ENCODE measurements at places on chromosomes 2 and 18.

DNA sequence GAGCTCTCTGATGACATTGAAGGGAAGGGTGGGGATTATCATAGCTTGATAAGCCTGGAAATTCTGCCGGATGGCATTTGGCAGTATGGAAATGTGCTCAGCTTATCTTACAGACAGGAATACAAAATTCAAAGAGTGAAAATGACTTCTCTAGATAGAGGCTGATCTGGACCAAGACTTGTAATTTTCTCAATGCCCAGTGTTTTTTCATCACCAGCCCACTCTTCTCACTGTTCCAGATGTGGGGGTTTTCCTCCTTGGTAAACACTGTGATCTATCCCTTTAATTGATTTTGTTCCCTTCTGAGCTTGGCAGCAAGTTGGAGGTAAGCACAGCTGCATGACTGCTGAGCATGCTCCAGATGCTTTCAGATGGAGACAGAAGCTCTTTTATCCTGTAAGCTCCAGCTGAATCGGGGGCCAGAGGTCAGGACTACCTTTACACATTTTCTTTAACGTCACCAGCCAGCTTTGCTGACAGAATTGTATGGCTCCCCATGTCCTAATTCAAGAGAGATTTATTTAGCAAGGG lies 287.4 kb upstream of the TCF4 start:
- H3K27ac ChIP-seq: no peak overlapping the region
- H3K4me1 ChIP-seq: peaks cover 5% of the 10 kb centered on the region
- no peak overlapping the region for H3K4me3 ChIP-seq
- peaks cover 1% of the 10 kb centered on the region for H3K27me3 ChIP-seq
- DNase-seq: no peak
- no peaks in the 10 kb centered on the region for H3K36me3 ChIP-seq

DNA sequence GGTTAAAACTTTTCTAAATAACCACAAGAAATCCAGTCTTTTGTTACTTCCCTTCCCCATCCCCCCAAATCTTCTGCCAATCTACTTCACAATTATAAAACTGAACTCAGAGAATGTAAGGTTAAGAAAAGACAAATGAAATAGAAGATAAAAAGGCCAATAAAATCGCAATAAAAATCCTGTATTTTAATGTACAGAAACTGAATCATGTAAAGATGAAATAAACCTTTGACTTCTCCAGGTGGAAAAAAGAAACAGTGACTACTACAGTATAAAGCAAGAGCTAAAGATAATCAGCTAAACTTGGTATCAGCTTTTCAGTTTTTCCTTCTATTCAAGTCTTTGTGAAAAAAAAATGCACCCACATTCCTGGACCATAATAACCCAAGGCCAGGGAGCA lies 1.7 kb downstream of the SYT4 start:
- H3K36me3 ChIP-seq: no peaks in the 10 kb centered on the region
- H3K27ac ChIP-seq: no peak overlapping the region
- H3K27me3 ChIP-seq: peaks cover 3% of the 10 kb centered on the region
- DNase-seq: no peak
- no peak overlapping the region for H3K4me3 ChIP-seq

- no peak for DNase-seq
- H3K27ac ChIP-seq: no peak overlapping the region
- no peaks in the 10 kb centered on the region for H3K36me3 ChIP-seq
Measured at GRCh38 chr2:11691076-11691660, 21.2 kb upstream of the NTSR2 start.

DNA sequence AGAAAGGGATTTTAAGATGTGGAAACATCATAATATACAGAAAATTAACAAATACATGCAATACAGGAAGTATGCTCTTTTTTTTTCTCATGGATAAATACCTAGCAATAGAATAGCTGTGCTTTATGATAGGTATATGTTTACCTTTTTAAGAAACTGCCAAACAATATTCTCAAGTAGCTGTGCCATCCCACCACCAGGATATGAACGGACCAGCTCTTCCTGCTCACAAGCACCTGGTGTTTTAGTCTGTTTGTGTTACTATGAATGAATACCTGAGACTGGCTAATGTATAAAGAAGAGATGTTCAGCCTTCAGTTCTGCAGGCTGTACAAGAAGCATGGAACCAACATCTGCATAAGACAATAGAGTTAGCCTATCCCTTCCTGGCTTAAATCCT lies 19.9 kb upstream of the UGT1A8 start:
- H3K36me3 ChIP-seq: no peaks in the 10 kb centered on the region
- H3K4me3 ChIP-seq: no peak overlapping the region
- peaks cover 9% of the 10 kb centered on the region for H3K4me1 ChIP-seq
- no peak for DNase-seq

DNA sequence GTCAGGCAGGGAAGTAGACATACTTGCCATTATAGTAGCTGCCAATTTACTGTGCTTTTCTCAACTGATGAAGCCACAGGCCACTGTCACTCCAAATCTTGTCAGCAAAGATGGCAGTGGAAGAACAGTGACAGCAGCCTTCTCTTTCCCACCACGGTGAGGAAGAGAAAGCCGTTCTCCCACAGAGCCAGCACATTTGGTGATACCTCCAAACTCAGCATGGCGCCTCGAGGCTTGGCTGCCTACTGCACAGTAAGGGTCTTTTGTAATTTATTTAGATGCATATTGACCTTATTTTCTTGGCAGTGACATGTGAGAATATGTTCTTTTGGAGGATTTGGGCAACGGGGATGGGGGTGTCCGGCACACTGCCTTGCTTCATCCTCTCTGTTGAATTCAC lies 117.2 kb upstream of the CDH20 start:
- no peak overlapping the region for H3K4me3 ChIP-seq
- H3K4me1 ChIP-seq: no peaks in the 10 kb centered on the region
- no peak for DNase-seq

DNA sequence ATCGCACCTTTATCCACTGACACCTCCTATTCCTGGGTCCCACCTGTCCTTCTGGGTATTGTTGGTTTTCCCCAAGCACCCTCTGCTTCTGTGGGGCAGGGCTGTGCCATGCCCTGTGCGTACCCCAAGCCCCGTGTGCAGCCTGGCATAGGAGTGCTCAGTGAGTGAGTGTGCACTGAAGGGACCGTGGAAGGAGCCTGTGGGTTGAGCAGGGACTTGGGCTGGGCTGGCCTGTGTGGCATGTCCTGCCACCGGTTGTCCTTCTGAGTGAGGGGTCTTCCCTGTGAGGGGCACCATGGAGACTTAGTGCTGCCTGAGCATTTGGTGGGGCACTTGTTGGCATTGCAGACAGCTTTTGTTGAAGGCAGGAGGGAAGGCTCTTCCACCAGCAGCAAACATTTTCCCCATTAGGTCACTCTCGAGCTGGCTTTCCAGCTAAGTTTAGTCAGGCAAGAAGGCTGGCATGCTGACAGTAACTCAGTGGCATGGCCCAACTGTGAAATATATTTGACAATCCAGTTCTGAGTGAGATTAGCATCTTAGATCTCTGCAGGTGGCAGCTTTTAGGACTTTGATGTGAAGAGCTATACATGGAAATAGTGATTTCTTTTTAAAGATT lies 64.7 kb downstream of the LPIN1 start:
- no peak for DNase-seq
- H3K27ac ChIP-seq: no peak overlapping the region

GRCh38 chr2:129777762-129778583 lies 201.5 kb upstream of the RAB6C start:
- no peaks in the 10 kb centered on the region for H3K36me3 ChIP-seq
- no peak for DNase-seq
- no peak overlapping the region for H3K27ac ChIP-seq
- no peaks in the 10 kb centered on the region for H3K4me1 ChIP-seq
- no peak overlapping the region for H3K4me3 ChIP-seq

- H3K4me1 ChIP-seq: no peaks in the 10 kb centered on the region
- no peaks in the 10 kb centered on the region for H3K36me3 ChIP-seq
- DNase-seq: no peak
- no peak overlapping the region for H3K4me3 ChIP-seq
- H3K27me3 ChIP-seq: no peaks in the 10 kb centered on the region
Measured at GRCh38 chr18:33700513-33700976, 122.5 kb downstream of the ASXL3 start.

- H3K4me3 ChIP-seq: peak overlapping the region; percentile 92
- H3K36me3 ChIP-seq: peaks cover 35% of the 10 kb centered on the region
- peak overlapping the region; percentile 84 for H3K27ac ChIP-seq
- no peak for DNase-seq
- no peaks in the 10 kb centered on the region for H3K27me3 ChIP-seq
Measured at GRCh38 chr18:47150824-47151366, 595 bp upstream of the HDHD2 start.

DNA sequence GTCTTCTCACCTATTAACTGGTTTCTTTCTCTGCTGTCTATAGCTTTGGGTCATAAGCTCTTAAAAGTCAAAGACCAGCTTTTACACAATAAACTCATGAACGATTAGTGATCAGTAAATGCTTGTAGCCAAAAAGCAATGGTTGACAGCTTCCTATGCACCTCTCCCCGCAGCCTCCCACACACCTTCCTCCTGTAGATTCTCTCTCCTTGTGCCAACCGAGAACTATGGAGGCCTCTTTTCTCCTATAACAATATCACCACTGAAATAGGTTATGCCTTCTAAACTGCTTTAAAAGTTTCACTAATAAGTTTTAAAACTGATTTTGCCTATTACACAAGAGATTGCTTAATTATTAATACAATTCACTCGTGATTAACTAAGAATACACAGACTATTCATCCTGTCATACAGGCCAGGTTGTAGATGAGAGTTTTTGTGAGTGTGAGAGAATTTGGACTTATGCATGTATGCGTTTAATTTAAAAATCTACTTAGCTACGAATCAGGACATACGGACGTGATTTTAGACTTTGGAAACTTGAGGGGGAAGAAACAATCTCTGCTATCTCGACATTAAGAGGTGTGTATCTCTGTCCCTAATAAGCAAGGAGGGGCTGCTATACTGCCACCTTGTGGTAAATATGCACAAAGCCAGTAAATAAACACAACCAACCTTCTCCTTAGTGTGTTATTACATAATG lies 229.1 kb upstream of the RBBP8 start:
- H3K36me3 ChIP-seq: no peaks in the 10 kb centered on the region
- DNase-seq: no peak
- no peaks in the 10 kb centered on the region for H3K4me1 ChIP-seq
- H3K27me3 ChIP-seq: peaks cover 6% of the 10 kb centered on the region

DNA sequence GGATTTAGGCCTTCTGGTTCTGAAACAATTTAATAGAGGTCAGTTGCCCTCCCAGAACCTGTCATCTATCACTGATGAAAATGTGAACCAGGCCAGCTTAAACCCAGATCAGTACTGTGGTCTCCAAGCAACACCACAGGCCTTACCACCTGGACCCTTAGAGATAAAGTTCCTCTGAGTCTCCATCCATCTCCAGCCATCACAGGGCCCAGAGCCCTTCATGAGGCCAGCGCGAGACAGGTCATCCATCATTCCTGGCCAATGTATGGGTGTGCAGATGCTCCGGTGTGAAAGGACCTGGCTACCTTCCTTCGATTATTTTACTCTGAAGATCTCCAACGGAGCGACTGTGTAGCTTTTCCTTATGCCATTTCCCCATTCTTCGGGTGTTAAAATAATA lies 322.7 kb upstream of the SOX11 start:
- no peaks in the 10 kb centered on the region for H3K27me3 ChIP-seq
- no peak for DNase-seq
- H3K27ac ChIP-seq: no peak overlapping the region
- no peaks in the 10 kb centered on the region for H3K4me1 ChIP-seq
- H3K4me3 ChIP-seq: no peak overlapping the region

DNA sequence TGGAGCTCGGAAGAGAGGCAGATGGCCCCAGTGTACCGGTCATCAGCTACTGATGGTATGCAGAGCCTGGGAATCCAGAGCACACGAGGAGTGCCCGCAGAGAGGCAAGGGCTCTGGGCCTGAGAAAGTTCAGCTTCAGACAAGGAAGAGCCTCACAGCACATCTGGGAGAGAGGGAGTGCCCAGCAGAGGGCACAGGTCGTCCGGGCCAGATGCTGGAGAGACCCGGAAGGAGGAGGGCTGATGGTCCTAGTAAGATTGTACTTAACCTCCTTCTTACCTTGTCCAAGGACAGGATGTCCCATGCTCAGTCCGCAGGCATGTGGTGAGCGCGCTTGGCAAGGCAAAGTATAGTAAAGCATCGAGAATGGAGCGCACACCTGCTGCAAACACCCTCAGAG lies 24.4 kb upstream of the CHMP1B start:
- H3K36me3 ChIP-seq: no peaks in the 10 kb centered on the region
- H3K4me1 ChIP-seq: no peaks in the 10 kb centered on the region
- no peak overlapping the region for H3K27ac ChIP-seq
- H3K27me3 ChIP-seq: peaks cover 3% of the 10 kb centered on the region
- no peak for DNase-seq
- H3K4me3 ChIP-seq: no peak overlapping the region

GRCh38 chr2:110731064-110731463 lies 1.3 kb upstream of the ACOXL start:
- H3K4me1 ChIP-seq: peaks cover 19% of the 10 kb centered on the region
- H3K27me3 ChIP-seq: peaks cover 52% of the 10 kb centered on the region

DNA sequence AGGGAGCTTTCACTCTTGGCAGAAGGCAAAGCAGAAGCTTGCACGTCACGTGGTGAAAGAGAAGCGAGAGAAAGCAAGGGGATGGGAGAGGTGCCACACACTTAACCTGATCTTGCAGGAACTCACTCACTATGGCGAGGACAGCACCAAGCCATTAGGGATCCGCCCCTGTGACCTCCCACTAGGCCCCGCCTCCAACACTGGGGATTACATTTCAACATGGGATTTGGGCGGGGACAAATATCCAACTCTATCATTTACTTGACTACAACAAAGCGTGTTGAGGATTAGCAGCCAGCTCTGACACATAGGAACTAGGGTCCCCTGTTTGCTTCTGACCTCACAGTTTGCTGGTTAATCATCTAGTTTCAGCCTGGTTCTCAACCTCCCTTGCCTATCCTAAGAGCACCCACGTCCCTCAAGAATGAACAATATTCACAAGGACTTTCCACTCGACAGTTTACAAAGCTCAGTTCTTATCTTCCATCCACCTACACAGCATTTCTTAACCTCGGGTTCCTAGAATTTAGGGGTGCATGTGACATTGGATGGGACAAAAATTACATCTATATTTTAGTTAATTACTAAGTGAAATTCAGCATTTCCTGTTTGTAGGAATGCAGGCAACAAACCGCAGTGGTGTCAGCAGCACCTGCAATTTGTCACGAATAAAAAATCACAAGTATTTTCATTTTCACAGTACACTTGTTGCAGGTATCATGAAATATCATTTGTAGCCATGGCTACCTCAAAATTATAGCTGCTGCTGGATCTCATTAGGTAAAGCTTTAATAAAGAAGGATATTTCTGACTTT lies 36.0 kb downstream of the LBH start:
- H3K36me3 ChIP-seq: peaks cover 1% of the 10 kb centered on the region
- H3K27ac ChIP-seq: peak overlapping the region; percentile 99
- peaks cover 94% of the 10 kb centered on the region for H3K4me1 ChIP-seq
- no peak for DNase-seq
- no peaks in the 10 kb centered on the region for H3K27me3 ChIP-seq

Data from activated B cell treated with CpG ODN at 0.5 μM for 24 hours (primary cell).